ENCODE measurements at places on chromosomes 12 and 14.
A peak's percentile ranks its signal among the peaks of the same experiment; 100 is the strongest.

DNA sequence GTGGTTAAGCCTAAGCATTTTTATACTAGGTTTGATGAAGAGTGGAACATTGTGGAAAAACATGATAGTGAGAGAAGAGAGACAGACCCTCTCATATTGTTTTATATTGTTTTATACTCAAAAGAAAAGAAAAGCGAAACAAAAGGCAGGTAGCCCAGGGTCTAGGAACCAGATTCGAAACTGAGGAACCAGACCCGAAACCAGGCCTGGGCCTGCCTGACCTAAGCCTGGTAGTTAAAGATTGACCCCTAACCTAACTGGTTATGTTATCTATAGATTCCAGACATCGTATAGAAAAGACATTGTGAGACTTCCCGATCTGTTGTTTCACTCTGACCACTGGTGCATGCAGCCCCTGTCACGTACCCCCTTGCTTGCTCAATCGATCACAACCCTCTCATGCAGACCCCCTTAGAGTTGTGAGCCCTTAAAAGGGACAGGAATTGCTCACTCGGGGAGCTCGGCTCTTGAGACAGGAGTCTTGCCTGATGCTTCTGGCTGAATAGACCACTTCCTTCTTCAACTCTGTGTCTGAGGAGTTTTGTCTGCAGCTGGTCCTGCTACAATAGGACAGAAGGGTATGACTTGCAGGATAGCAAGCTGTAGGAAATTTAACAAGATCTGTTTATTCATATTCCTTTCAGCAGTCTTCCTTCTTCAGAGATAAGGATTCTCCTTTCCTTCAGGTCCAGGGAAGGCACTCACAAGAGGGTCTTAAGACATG, 147.1 kb upstream of the PLEKHA5 start:
- no peak for DNase-seq

- DNase-seq: no peak
These were observed 53.9 kb downstream of the NTN4 start for GRCh38 chr12:95736631-95737030.

DNA sequence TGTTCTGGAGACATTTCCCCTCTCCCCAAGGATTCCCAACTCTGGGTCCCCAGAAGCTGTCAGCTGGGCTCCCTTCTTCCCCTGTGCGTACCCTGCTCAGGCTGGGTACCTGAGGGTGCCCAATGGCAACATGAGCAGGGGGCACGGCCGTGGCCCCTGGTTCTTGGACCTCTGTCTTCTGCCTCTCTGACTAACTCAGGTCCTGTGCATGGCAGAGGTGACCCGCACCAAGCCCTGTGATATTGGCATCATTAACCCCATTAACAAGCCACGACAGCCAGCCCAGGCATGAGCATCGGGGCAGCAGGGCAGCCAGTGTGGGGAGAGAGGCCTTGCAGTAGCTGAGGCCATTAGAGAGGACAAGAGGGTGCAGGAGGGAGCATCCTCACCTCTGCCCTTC, 28.4 kb downstream of the RTL1 start:
- DNase-seq: no peak

DNA sequence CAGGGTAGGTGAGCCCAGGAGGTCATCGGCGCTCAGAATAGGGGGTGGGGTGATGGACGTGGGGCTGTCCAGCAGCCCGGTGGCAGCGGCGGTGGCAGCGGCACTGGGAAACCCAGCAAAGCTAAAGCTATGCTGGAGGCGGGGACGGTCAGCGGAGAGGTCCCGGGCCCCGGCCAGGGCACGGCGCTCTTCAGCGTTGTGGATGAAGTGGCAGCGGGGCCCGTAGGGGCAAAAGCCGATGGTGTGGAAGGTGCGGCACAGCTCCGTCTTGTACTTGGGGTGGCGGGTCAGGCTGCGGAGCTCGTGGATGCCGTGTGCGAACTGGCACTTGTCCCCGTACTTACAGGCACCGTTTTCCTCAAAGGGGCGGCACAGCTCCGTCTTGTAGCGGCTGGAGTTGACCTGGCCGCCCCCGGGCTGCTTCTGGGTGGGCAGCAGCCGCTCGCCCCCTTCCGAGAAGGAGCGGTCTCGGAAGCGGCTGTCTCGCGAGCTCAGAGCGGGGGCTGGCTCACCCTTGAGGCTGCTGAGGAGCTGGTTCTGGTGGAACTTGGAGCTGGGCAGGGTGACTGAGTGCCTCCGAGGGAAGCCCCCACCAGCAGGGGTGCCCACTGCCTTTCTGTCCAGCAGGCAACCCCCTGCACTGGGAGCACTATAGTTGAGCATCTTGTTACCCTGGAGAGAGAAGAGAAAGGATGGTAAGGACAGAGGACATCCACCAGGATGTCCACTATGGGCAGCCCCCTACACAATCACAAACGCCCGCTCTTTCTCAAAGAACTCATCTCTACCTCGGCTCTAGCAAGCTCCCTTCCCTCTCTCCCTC, 2.8 kb downstream of the ZFP36L1 start:
- DNase-seq: peak; percentile 76

- no peak for DNase-seq
These were observed 38.4 kb downstream of the TMEM132C start for GRCh38 chr12:128305336-128305892.

DNA sequence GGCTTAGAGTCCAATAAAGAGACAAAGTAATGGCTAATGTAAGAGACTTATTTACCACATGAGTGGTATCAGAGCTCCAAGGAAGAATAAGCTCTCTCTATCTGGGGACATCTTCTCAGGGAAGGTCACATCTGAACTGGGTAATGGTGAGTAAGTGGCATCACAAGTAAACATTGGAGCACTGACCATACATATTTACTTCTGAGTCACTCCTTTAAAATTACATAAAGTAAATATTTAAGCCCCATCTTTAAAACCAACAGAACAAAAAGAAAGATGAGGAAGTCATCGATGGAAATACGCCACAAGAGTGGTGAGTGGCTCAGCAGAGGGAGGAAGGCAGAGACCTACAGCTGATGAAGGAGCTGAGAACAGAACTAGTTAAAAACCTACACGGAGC, 159.9 kb downstream of the DUSP6 start:
- DNase-seq: no peak

DNA sequence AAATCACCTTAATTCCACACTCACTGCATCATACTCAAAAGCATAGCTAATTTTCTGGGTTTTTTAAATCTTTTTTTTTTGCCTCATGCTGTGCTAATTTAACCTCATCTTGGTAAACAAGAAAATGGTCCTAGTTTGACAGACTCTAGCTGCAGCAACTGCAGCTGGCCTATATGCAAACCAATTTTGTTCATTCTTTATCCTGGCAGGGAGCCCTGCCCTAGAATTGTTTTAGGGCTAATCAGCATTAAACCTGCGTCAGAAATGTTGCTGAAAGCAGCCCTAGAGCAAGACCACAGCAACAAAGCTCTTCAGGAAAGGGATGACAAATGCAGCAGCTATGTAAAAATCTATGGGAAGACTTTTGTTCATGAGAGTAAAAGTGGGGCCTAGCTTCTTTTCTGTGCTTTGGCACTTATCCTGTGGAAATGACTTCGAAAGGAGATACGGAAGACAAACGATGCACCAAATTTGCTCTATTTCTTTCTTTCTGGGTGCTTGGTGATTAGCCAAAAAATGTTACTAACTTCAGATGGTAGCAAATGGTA, 72.2 kb downstream of the DENND5B start:
- DNase-seq: no peak

DNA sequence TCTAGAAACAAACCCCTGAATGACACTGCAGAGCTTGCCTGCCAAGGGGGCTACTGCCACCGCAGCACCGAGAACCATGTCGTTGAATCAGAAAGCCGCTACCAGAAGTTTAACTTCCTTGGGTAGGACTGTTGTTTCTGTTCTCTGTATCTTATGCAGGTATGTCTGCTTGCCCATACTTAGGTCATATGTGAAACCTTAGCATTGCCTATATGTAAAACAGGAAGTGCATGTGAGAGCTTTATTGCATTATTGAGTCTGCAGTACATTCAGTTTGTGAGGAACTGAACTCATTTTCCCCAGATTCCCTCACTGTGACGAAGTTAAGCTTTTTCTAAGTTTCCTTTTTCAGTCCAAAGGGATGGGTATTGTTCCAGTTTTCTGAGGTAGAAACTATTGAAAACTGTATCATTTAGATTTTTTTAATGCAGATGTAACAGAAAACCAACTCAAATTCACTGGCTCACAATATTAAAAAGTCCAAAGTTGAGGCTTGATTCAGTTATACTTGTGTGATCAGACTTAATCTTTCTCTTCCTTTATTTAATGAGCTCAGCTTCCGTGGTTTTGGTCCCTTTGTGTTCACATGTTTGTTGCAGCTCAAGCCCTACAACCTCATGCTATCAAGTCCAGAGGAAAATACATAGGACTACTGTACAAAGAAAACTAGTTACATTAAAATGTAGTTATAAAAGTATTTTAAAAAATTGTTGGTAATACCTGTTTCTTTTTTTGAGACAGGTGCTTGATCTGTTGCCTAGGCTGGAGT, 6.9 kb downstream of the FBXO34 start:
- no peak for DNase-seq

DNA sequence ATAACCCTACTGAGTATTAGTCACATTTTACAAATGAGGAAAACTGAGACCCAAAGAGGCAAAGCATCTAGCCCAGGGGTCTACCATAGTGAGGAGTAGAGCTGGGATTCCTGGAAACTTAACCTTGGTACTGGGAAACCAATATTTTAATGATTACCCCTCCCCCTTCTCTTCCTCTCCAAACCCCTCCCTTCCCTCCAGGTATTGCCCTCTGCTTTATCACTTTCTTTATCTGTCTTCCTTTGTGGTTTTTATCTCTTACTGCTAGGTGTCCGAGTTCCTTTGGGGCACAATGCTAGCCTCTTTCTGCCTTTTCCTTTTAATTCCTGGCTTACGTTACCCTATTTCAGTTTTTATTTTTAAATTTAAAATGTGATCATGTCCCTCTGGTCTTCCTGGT, 2.8 kb downstream of the GABARAPL1 start:
- no peak for DNase-seq

DNA sequence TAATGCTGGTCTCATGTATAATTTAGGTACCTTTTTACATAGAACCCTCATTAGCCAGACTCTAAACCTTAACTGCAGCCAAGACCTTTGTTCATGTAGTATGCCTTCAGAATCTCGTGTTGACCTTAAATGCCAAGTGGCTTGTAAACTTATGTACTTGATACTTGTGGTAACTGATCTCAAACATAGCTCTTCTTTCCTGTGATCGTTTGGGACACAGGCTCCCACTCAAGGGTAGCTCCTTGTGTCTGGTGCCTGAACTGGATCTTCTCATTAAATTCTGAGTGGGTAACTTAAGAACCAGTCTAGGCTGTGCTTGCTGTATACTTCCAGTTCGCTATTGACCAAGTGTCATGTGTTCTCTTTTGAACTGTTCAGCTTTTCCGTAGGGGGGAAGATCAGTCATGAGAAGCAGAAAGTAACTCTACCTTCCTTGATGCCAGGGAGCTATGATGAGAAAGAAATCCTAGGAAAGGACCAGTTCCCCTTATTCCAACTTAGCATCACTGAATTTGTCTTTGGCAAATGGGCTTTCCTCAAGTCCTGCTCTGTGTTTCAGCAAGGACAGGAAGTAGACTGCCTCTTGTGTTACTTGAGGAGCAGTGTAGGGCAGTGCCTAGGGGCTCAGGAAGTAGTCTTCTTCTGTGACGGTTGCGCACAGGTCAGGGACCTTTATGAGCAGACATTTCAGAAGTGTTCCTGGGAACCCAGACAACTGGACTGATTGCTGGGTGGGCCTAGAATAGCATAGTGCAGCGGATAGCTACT, 2.5 kb downstream of the LGALS3 start:
- DNase-seq: no peak

DNA sequence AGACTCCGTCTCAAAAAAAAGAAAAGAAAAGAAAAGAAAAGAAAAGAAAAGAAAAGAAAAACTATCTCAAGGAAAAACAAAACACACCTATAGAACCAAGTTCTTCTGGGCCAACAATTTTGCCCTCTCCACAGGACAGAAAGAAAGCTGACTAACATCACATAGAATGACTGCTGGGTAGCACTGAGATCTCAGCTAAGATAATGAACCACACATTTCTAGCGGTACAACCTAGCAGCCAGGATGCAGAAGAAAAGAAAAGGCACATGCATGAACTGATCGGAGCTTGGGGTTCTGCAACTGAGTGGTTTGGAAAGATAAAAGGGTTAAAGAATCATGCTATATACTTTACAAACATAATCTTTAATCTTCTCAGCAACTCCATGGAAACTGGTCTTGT, 19.5 kb downstream of the TMED10 start:
- no peak for DNase-seq

DNA sequence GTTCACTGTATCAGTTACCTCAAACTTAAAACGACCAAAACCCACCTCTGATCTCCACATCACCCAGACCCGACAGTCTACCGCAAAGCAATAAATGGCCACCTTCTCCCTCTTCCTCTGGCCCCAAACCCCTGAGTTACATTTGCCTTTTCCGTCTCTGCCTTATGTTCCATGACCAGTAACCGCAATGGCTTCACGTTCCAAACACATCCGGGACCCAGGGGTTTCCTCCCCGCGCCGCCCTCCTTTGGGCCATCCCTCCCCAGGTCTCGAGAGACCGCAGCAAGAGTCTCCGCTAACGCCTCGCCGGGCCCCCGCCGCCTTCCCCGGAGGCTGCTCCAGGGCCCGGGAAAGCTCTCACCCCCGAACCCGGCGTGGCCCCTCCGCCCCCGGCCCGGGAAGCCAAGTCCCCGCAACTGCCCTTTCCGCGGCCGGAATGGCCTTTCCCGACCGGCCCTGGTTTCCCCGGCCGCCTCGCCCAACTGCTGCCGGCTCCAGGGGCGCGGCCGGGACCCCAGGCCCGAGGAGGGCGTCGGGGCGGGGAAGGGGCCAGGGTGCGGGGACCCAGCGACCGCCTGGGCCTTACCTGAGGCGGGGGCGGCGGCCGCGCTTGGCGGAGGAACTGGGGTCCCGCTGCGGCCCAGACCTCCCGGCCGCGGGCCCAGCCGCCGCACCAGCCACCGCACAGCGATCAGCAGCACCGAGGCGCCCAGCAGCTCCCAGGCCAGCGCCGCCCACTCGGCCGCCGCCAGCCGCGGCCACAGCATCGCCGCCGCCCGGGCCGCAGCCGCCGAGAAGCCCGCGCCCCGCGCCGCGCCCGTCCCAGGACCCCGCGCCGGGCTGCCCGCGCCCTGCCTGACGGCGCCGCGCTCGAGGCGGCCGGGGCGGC, at the start of gene ANKLE2:
Gene ANKLE2, minus strand, starts transcription at position 801 of the 889 bp plus-strand sequence. Its CDS starts 34 bp downstream, at position 767.
- no peak for DNase-seq

- no peak for DNase-seq
These were observed 192.4 kb downstream of the TMX1 start for GRCh38 chr14:51432302-51432948.

DNA sequence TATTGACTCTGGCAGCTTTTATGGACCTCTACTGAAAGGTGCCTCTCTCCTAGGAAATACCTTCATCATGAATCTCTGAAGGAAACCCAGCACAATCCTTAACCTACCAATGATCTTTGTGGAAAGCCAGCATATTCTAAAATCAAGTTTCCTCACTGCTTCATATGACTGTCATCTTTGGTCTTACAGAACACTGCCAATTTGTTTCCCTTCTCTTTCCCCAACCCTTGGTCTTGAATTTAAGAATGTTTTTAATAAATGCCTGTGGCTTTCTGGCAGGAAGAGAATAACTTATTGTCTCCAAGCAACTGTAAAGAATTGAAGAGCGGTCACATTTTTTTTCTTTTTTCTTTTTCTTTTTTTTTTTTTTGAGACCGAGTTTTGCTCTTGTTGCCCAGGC, 427.6 kb downstream of the IPO8 start:
- no peak for DNase-seq

All from hypothalamus (tissue), 51 donors.